Urinary bladder (tissue), 4 donors: ENCODE measurements at places on chromosomes 5 and 9. TPM values are rescaled to one million over a fixed set of nuclear protein-coding genes. Genes with fewer than 3 reads are reported as not detected.
A peak's percentile ranks its signal among the peaks of the same experiment; 100 is the strongest.

GRCh38 chr9:114735704-114736103 lies 53.7 kb upstream of the TEX48 start:
- DNase-seq: no peak

DNA sequence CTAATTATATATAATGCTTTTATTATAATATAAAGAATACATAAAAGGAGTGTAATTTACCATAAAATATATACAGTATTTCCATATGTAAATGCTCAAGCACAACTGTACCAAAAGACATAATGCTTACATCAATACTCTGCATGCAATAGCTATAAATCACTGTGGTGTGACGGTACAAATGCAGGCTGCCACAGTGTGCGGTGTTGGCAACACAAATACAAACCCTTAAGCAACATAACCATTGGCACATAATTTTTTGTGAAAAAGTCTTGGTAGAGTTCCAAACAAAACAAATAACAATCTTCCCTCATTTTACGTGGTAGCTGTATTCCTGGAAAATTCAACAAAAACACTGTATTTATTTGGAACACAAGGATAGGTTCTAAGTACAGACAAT lies 1.9 kb upstream of the SHISAL2B start:
- DNase-seq: no peak

DNA sequence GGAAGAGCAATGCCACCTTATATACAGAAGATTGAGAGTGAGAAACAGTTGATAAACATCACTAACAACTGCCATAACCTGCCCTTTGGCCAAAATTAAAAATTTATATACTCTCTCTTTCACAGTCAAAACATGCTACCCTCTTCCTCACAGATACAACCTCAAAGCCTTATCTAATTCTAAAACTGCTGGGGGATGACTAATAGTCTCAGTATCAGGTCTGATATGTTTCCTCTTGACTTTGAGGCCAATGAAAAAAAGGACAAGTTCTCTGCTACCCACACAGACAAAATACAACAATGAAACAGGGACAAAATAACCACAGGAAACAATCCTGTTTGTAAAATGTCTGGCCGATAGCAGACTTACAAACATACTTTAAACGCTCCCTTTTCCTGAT lies 485.6 kb upstream of the NUDT12 start:
- no peak for DNase-seq

- DNase-seq: no peak
These were observed 2.4 kb downstream of the NFIL3 start for GRCh38 chr9:91421128-91421765.

DNA sequence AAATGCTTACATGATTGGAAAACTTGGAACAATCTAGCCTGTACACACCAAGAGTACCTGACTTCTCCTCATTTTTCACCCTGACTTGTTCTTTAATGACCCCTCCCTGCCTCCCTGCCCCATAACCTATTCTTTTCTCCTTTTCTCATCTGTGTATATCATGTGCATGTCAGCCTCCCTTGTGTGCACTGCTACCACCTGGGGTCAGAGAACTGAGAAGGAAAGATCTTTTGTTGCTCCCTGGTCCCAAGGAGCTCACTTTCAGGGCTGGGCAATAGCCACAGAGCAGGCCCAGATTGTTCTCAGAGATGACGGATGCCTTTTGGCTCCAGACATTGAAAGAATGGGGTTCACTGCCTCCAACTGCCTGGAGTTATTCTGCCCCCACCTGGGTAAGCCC lies 5.1 kb downstream of the MAP1B start:
- no peak for DNase-seq

DNA sequence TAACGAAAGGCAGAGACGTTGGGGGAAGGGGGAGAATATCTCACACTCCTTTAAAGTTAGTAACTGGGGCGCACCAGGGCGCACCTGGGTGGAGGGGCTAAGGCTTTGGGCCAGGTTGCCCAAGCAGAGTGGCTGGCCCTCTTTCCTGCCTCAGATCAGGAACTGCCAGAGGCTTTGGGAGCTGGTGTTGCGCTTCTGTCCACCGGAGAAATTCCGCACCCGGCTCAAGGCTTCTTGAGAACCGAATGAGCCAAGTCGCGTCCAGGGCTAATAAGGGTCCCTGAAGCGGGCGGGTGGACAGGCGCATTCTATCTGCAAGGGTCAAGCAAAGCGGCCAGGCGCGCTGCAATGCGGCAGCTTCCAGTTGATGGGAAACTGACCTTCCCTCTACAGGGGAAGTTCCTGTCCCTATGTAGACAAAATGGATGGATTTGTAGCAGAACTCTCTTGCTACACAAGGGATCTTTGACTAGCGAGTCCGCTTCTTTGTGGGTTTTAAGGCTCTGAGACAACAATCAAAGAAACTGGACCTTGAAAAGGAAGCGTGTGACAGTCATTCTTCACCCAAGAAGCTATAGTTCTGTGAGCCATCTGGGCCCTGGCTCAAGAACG lies 5.5 kb downstream of the PAX5 start:
- no peak for DNase-seq

GRCh38 chr9:104009826-104010225 lies 84.3 kb upstream of the SMC2 start:
- DNase-seq: no peak

- DNase-seq: no peak
These were observed 24.0 kb downstream of the FOXD1 start for GRCh38 chr5:73424556-73424977.

GRCh38 chr5:171845857-171846256 lies 60.2 kb downstream of the SMIM23 start:
- DNase-seq: no peak

GRCh38 chr9:104784098-104784497 lies 20.2 kb downstream of the NIPSNAP3B start:
- no peak for DNase-seq

DNA sequence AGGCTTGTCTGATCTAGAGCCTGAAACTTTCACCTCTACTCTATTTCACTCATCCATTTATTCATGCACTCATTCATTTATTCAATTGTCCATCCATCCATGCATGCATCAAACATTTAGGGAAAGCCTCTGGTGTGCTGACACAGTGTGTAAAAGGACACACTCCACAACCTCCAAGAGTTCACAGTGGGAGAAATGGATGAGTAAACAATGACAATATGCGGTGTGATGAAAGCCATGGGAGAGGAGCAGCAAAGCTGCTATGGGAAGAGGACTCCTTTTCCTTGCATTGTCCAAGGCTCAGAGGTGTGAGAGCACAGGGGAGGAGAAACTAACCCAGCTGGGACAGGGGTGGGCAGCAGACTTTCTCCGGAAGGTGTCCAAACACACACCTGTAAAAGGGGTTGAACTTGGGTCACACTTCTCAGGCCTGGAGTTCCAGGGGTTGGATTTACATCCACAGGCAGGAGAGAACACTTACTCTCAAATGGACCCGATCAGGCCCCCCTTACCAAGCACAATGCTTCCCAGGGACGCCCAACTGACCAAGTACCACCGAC lies 21.2 kb upstream of the PFDN1 start:
- DNase-seq: no peak

DNA sequence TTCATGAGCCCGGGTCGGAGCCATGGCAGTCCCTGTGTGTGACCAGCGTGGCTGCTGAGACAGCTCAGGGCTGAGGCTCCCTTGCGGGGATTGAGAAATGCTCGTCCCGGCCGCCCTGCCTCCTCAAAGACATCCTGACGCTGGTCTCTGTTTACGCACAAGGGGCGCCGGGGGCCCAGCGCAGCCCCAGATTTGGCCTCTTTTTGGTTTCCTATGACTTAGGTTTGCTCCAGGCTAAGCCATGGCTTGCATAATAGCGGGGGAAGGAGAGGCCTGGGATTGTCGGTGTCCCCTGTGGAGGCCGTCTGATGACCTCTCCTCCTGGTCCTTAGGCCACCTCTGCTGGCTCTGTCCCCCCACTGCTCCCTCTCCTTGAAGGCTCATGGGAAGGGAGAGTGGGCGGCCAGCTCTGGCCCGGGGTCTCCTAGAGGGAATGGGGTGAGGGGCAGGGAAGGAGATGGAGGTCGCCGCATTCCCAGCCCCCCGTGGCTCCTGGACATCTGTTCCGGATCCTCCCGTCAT lies 3.5 kb downstream of the LAMC3 start:
- no peak for DNase-seq

GRCh38 chr9:90340421-90340820 lies 302.2 kb downstream of the DIRAS2 start:
- no peak for DNase-seq

DNA sequence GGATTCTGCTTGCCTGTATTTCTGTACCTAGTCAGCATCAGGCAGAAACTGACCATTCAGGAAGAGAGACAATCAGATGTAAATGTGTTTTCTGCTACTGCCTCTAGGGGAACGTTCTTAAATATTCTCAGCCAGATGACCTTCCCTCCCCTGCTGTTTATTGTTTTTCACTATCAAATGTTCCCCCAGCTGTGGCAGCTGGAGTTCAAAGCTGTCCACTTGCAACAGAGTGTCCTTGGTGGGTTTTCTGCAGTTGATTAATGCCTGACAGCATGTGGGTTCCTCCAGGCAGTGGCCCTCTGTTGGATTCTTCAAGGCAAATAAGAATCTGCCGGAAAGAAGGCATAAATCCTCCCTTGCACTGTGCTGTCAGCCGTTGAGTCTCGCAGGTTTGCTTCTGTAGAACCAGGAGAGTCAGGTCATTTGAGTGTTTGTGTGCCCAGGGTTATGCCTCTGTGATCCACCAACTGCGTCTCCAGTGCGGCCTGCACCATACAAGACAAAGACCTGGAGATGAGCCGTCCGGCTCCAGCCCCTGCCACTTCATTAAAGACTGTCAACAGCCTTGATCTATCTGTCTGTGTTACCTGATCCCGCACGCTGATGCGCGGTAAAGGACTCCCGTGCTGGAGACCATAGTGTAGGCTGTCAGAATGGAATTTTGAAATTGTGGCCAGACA lies 203.4 kb downstream of the GADD45G start:
- no peak for DNase-seq

GRCh38 chr5:172175263-172175719 lies 12.7 kb downstream of the STK10 start:
- no peak for DNase-seq

GRCh38 chr9:111456529-111456928 lies 27.7 kb downstream of the ECPAS start:
- no peak for DNase-seq

- DNase-seq: no peak
These were observed 95.8 kb downstream of the TMEM174 start for GRCh38 chr5:73268826-73269225.

GRCh38 chr5:52789378-52789777 lies 1.7 kb downstream of the ITGA1 start:
- DNase-seq: no peak

GRCh38 chr5:127153031-127153430 lies 79.7 kb upstream of the C5orf63 start:
- no peak for DNase-seq

DNA sequence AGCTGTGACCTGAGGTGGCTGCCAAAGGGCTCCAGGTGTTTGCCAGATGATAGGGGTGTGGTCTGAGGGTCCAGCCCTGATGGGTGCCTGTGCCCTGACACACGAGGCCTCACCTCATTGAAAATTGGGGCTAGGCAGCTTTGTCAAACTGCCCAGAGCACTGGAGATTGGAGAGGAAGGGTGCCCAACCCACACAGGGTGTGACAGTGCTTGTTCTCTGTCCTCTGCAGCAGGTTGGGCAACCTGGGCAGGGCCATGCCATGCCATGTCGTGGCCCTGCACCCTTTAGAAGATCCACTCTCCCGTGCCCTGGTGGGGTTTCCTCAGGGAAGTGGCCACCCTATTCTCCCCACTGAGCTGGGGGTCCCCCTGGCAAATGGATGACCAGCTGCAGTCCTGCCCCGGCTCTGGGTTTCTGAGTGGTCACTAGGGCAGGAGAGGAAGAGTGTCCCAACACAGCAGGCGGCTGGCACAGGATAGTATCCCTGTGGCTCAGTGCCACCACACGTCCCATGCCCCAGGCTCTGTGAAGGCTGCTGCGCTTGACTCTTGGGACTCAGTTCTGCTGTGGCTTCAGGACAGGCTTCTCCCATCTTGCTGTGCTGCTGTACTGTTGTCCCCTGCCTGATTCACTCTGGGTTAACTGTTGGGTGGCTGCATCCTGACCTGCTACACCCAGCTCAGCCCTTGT lies 100.8 kb upstream of the PITX1 start:
- no peak for DNase-seq

- DNase-seq: no peak
These were observed 158.1 kb downstream of the ARRDC3 start for GRCh38 chr5:91224969-91225368.

GRCh38 chr5:123708074-123708806 lies 196.3 kb downstream of the CSNK1G3 start:
- DNase-seq: no peak

GRCh38 chr5:38453506-38453905 lies 102.9 kb downstream of the LIFR start:
- DNase-seq: no peak

DNA sequence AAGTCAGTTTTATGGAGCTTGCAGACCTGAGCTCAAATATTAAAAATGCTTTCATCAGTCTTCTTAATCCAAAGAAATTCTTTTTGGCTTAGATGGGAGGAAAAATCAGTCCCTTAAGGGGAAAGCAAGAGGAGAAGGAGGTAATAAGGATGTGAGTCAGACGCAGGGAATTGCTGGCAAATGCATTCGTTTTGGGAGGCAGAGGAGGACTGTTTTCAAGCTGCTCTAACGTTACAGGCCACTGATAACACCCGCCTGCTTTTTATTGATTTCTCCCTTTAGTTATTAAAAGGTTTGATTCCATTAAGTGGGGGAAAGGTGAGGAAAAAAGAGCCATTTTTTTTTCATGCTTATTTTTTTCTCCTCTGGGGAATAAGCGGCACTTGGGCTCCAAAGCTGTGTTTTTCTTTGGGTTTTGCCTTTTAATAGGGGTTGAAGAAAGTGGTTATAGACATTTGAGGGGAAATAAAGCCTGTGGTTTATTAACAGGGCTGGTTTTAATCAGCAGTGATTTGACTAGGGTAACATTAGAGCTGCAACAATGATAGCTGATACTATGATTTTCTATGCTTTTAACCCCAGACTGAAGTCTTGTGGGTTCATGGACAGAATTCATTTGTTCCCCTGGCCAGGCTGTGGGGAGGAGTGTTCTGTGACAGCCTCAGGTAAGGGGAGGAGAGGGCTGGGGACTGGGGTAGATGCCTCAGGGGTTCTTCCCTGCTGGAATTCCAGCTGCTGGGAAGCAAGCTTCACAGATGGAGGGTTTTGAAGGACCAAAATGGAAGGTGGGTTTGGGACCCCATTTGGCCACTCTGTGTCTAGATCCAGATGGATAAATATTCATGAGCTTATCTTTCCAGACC lies 225.2 kb downstream of the GAS1 start:
- DNase-seq: peak; percentile 76

The PCDHGB4 gene
- 2.4 TPM for polyA plus RNA-seq

The DRD1 gene
- 0.81 TPM for polyA plus RNA-seq

The REEP2 gene
- 17.6 TPM for polyA plus RNA-seq

The ADAMTS16 gene
- polyA plus RNA-seq: 0.16 TPM

The ZBTB34 gene
- 4.3 TPM for polyA plus RNA-seq

The QRFP gene
- polyA plus RNA-seq: 0.15 TPM

The FOXI1 gene
- polyA plus RNA-seq: not detected

The MARCHF11 gene
- 0.06 TPM for polyA plus RNA-seq

The SLC4A9 gene
- polyA plus RNA-seq: 0.06 TPM

The ANKRD18B gene
- polyA plus RNA-seq: 0.43 TPM

The C5orf52 gene
- polyA plus RNA-seq: not detected

The IFNW1 gene
- not detected for polyA plus RNA-seq

The GADD45G gene
- polyA plus RNA-seq: 25.5 TPM

The NOXA1 gene
- polyA plus RNA-seq: 3.0 TPM

The ADRB2 gene
- polyA plus RNA-seq: 1.6 TPM

The SPINK7 gene
- polyA plus RNA-seq: not detected
